CD4-positive, alpha-beta T cell treated with Interleukin-4 for 4 hours (primary cell): ENCODE measurements at places on chromosomes 5 and 9.

DNA sequence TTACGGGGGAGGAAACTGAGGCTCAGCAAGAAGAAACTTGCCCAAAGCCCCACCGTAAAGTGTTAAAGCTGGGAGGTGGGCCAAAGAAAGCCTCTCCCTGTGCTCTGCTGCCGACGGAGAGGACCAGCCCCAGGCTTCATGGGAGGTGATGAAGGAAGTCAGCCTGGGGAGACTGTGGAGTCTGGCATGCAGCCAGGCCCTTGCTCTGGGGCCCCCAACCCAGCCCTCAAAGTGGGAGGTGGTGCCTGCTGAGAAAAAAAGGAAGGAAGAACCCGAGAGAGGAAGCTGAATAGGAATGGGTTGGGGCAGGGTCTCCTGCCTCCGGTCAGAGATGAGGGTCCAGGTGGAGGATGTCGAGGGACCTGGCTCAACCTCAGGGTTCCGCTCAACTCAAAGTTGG, 3.8 kb downstream of the RNF44 start:
- DNase-seq, result no peak

DNA sequence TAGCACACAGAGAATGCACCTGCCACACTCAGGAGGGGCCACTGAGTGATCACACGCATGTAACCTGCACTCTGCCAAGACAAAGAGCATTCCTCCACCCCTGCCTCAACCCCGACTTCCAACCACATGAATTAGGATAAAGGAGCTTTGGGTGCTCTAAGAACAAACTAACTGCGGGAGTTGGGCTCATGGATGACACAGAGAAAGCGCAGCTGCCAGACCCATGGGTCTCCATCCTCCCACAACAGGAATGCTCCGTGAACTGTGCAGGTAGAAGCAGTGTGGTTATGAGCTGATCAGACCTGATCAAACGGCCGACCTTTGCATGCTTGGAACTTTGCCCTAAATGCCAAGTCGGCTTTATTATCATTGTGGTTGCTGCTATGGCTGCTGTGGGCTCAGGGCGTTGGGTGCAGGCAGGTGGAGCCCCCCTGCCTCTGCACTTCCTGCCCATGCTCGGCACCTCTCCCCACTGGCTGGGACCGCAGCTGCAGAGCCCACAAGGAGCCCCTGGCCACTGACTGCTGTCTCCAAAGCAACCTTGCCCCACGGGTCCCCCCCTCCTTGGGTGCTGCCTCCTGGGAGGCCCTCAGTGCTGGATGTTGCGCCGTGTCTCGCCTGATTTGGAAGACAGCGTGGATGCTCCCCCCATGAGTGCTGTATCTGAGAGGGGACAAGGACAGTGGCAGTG, 2.6 kb upstream of the SLC6A3 start:
- no peak for DNase-seq

DNA sequence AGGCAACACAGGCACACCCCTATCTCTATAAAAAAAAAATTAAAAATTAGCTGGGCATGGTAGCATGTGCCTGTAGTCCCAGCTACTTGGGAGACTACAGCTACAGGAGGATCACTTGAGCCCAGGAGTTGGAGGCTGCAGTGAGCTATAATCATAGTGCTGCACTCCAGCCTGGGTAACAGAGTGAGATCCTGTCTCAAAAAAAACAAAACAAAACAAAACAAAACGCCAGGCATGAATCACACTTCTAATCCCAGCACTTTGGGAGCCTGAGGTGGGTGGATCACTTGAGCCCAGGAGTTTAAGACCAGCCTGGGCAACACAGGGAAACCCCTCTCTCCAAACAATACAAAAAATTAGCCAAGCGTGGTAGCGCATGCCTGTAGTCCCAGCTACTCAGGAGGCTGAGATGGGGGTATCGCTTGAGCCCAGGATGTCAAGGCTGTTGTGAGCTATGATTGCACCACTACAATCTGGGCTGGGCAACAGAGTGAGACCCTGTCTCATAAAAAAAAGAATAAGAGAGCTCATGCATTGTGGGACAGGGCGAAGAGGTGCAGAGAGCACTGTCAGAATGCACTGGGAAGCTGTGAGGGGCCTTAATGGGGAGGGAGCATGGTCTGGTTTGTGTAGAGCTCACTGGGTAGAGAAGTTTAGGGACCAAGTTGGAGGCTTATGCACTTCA, 8.4 kb upstream of the SAP30L start:
- no peak for DNase-seq

DNA sequence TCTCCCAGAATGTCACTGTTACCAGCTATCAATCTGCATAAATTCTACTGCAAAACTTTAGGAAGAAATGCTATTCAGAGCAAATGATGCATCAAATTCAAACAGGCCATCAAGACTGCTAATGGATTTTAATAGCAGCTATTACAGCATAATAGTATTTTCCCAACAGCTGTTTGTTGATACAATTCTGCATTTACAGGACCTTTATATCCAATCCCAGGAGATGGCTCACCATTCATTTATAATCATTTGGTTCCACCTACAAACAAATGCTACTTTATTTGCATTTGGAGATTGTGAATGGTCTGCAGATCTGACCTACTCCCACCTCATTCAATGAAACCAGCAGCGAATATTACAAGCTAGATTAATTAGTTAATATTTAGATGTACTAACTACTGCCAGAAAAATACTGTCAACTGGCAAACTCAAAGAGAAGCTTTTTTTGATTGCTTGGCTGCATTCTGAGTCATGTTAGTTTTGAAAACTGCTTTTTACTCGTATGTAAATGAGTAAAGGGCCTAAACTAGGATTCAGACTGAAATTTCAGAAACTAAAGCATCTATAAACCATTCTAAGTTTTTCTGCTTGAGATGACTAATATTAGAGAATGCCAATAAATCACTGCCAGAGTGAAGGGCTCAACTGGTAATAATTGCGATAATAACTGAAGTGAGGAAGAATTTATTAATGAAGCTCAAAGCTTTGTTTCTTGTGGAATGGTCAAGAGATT, 7.1 kb upstream of the PCA3 start:
- no peak for DNase-seq

DNA sequence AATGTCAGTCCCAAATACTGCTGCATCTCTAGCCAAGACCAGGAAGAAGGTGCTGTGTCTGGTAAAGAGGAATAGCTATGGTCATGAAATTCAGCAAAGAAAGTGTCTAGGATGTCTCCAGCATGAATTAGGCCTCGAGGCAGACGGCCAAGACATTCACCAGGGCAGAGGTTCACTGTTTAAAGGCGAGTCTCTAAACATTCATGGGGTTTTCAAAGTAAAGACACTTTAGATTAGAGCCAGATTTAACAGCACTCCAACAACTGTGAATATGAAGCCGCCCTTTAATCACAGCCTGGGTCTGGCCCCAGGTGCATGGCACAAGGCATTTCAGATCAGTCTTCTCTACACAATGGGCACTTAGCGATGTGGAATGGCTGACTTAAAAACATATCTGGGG, 95.0 kb downstream of the ANKH start:
- no peak for DNase-seq

GRCh38 chr9:22214021-22214420, 204.9 kb upstream of the CDKN2B start:
- no peak for DNase-seq

DNA sequence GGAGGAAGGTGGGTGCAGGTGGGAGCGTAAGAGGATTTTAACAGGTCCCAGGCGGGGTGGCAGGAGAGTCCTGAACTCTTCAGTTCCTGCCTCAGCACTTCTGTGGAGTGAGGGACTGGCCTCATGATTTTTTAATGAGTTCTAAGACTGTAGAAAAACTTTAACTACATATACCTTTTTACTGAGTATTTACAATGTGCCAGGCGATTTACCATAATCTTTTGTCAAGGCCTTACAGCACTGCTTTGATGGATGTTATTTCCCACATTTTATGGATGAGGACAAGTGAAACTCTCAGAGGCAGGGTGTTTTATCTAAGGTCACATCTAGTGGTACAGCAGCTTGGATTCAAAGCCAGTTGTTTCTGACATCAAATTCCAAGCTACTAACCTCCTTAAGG, 99.5 kb downstream of the PJA2 start:
- DNase-seq, result no peak
